ENCODE measurements at places on chromosomes 12 and 14.

DNA sequence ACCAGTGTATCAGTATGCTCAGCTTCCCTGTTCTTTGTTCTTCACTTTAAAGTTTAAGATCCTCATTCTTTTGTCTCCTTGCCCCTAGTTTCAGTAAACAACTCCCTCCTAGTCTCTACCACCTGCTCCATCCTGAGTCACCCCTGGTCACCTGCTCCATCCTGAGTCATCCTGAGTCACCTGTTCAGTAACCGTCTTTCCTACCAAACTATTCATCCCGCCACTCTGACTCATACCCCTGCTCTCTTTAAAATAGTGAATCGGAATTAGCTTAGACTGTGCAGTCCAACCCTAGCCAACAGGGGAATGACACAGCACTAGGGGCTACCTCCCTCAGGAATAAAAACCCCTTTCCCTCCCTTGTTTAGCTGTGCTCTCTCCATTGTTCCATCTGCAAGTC lies 888.1 kb upstream of the MDGA2 start:
- no peak for DNase-seq

DNA sequence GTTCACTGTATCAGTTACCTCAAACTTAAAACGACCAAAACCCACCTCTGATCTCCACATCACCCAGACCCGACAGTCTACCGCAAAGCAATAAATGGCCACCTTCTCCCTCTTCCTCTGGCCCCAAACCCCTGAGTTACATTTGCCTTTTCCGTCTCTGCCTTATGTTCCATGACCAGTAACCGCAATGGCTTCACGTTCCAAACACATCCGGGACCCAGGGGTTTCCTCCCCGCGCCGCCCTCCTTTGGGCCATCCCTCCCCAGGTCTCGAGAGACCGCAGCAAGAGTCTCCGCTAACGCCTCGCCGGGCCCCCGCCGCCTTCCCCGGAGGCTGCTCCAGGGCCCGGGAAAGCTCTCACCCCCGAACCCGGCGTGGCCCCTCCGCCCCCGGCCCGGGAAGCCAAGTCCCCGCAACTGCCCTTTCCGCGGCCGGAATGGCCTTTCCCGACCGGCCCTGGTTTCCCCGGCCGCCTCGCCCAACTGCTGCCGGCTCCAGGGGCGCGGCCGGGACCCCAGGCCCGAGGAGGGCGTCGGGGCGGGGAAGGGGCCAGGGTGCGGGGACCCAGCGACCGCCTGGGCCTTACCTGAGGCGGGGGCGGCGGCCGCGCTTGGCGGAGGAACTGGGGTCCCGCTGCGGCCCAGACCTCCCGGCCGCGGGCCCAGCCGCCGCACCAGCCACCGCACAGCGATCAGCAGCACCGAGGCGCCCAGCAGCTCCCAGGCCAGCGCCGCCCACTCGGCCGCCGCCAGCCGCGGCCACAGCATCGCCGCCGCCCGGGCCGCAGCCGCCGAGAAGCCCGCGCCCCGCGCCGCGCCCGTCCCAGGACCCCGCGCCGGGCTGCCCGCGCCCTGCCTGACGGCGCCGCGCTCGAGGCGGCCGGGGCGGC lies at the start of gene ANKLE2:
ANKLE2 (minus strand) TSS at position 801 of the 889 bp plus-strand sequence; CDS start at position 767, 34 bp downstream.
- DNase-seq: peak; percentile 61

- DNase-seq: peak; percentile 71
Measured at GRCh38 chr12:4562034-4562657, at the start of gene DYRK4. Gene DYRK4, plus strand, starts transcription at chr12:4562208. Its CDS starts 38 bp downstream, at chr12:4562246.

DNA sequence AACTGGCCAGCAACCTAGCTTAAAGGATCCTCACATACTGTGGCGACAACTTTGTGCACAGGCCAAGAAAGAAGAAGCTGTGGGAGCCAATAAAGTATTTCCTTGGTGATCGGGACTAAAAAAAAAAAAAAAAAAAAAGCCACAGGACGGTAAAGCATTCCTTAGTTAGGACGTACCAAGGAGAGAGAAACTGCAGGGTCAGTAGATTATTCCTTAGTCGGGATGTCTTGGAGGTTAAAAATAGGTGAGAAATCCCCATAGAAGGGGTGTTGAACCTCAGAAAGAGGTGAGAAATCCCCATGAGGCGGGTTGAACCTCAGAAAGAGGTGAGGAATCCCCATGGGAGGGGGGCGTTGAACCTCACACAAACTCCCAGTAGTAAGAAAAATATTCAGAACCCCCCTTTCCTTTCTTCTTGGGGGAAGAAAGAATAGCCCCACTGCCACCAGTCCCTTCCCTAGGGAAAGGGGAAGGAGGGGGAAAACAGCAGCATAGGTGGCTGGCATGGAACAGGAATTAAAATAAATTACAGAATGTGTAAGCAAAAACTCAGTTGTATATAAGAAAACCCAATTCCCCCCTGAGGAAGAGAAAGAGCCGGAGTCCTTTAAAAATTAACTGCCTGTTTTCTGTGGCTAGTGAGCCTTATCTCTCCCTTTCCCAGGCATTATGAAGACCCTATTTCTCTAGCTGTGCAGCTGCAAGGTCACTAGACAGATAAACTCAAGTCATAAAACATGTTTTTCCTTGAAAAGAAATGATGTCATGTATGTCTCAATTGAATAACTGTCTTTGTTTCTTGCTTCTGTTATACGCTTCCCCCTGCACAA lies 26.8 kb downstream of the KLRK1 start:
- peak; percentile 23 for DNase-seq

- DNase-seq: no peak
Measured at GRCh38 chr14:71931492-71932228, 569 bp upstream of the RGS6 start.

GRCh38 chr12:54723379-54724256 lies 75.5 kb upstream of the DCD start:
- DNase-seq: peak; percentile 25

GRCh38 chr12:99121546-99121945 lies 476.5 kb downstream of the APAF1 start:
- no peak for DNase-seq

DNA sequence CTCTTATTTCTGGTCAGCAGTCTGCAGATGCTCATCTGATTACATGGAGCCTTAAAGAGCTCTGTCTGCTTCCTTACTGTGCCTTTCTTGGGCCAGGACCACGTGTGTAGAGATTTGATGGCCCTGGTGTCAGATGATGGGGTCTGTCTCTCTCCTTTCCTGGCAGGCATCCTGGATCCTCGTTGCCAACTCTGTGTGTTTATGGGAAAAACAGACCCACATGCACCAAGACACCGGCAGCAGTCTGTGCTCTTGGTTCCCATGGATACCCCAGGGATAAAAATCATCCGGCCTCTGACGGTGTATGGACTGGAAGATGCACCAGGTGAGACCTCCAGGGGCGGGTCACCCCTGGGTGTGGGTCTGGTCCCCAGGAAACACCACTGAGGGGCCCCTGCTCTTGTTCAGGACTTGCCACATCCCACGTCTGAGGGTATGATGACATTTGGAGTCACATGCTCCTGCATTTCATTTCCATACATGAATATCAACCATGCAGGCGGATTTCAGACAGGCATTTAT lies 18.5 kb upstream of the ALDH2 start:
- DNase-seq: no peak

All from fibroblast of pulmonary artery (primary cell).